ENCODE measurements at places on chromosomes 5 and 9. TPM values are rescaled to one million over a fixed set of nuclear protein-coding genes. Genes with fewer than 3 reads are reported as not detected.

GRCh38 chr9:131727795-131728545 is 11.9 kb downstream of the RAPGEF1 start:
- DNase-seq, result no peak

DNA sequence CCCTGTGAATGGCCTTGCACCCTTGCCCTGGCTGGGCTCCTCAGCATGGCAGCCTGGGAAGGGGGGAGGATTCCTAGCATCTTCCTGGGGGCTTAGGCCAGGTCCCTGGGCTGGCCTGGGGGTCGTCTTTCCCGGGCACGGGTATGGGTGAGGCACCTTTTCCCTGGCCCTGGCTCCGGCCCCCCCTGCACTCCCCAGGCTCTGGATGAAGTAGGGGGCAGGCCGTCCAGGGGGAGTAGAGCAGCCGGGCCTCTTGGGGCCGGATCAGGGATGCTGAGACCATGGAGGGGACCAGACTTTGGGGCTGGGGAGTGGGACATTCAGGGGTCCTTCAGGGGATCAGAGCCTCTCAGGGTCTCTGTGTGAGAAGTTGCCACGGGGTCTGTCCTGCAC is 6.6 kb downstream of the RXRA start:
- no peak for DNase-seq

GRCh38 chr5:59905188-59905587 is 11.7 kb upstream of the PDE4D start:
- no peak for DNase-seq

DNA sequence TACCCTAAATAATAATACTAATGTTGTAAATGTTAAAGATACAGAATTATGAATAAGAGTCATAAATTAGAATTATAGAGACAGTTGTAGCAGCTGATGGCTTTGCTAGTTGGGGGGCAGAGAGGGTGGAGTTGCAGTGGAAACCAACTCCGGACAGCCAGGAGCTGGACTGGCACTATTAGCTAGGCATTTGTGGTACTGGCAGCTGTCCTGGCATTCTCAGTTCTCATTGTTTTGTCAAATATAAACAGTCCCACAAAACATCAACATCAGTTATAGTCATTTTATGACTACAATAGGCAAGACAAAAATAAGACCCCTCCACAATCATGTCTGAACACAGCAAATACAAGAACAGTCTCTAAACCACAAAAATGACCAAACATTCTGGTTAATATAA is 2.8 kb upstream of the FBXL17 start:
- DNase-seq, result no peak

- DNase-seq, result no peak
Measured at GRCh38 chr5:61287474-61287873, 44.6 kb upstream of the ZSWIM6 start.

ADCY2 gene
- total RNA-seq, result not detected

GRCh38 chr5:138981586-138981985 is 106.5 kb upstream of the LRRTM2 start:
- DNase-seq, result no peak
